ENCODE measurements at places on chromosomes 11 and 22.
A peak's percentile ranks its signal among the peaks of the same experiment; 100 is the strongest.

GRCh38 chr11:79648766-79649520 is 208.1 kb upstream of the TENM4 start:
- DNase-seq: no peak

DNA sequence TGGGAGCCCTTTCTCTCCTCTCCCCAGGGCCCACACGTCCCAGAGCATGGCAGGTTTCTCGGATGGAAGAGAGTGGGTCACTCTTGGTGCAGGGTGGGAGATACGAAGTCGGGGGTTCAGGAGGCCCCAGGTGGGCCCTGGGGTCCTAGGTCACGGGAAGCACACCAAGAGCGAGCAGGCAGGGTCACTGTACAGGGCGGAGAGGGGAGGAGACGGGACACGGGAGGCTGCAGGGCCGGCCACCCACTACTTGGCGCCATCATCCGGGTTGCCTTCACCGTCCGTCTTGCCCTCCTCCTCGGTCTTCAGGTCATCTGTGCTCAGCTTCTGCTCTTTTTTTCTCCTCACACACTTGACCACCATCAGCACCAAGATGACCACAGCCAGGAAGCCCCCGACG is 9.8 kb downstream of the SCN2B start:
- no peak for DNase-seq

GRCh38 chr11:5818245-5818886 is 9.6 kb downstream of the OR52N2 start:
- DNase-seq: no peak

GRCh38 chr22:27474112-27474571 is 327.4 kb downstream of the MN1 start:
- no peak for DNase-seq

GRCh38 chr11:63567044-63567840 is 4.1 kb upstream of the PLAAT2 start:
- DNase-seq: no peak

- no peak for DNase-seq
Measured at GRCh38 chr11:110059706-110060463, 33.3 kb upstream of the ZC3H12C start.

- no peak for DNase-seq
Measured at GRCh38 chr11:35030716-35031213, 108.2 kb upstream of the CD44 start.

- DNase-seq: no peak
Measured at GRCh38 chr22:48254311-48254873, 1491.9 kb downstream of the TBC1D22A start.

DNA sequence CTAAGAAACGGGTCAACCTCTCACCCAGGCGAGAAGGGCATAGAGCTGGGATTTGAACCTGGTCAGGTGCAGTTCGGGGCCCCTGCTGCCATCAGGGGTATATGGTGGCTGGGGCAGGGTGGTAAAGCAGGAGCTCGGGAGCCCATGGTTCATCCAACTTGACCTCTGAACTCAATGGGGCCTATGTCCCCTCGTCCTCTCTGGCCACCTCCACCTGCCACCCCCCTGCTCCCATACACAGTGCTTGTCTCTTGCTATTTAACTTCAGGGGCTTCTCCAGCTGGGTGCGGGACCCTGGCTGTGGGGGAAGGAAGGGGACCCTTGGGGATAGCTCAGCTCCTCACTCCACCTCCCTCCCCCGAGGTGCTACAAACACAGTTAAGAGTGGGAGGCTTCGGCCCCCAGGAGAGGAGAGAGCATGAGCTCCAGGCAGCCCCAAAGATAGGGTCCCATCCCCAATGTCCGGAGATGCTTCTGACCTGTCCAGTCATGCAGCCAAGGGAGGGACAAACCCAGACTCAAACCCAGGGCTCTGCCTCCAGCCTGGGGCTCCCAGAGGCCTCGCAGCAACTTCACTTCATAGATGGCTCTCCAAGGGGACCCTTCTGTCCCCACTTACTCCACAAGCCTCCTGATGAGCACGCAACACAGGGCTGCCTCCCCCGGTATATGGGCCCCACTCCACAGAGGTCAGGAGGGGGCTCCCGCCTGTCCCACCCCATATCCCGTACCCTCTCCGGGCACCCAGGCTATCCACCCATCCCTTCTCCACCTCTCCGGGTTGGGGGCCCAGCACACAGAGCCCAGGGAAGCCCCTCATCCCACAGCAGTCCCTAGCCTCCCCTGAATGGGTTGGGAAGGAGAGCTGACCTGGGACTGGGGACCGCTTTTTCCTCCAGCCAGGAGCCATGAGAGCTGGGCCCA is 712 bp downstream of the IL2RB start:
- no peak for DNase-seq

DNA sequence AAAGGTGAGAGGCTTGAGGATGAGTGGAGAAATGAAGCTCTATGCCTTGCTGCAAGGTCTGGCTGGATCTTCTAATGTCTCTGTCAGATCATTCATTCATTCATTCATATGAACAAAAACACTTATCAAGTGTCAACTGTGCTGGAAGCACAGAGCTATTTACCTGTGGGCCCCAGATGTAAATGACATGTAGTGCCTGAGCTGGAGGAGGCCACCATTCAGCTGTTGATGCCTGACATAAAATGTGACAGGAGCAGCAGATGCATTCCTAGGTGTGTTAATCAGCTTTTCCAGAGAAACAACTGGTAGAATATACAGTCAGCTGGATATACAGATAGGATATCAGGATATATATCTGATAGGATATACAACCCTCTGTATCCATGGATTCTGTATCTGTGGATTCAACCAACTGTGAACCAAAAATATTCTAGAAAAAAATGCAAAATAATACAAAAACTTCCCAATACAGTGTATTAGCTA is 44.5 kb downstream of the TSPAN18 start:
- no peak for DNase-seq

- no peak for DNase-seq
Measured at GRCh38 chr11:10392095-10393079, 62.7 kb upstream of the AMPD3 start.

DNA sequence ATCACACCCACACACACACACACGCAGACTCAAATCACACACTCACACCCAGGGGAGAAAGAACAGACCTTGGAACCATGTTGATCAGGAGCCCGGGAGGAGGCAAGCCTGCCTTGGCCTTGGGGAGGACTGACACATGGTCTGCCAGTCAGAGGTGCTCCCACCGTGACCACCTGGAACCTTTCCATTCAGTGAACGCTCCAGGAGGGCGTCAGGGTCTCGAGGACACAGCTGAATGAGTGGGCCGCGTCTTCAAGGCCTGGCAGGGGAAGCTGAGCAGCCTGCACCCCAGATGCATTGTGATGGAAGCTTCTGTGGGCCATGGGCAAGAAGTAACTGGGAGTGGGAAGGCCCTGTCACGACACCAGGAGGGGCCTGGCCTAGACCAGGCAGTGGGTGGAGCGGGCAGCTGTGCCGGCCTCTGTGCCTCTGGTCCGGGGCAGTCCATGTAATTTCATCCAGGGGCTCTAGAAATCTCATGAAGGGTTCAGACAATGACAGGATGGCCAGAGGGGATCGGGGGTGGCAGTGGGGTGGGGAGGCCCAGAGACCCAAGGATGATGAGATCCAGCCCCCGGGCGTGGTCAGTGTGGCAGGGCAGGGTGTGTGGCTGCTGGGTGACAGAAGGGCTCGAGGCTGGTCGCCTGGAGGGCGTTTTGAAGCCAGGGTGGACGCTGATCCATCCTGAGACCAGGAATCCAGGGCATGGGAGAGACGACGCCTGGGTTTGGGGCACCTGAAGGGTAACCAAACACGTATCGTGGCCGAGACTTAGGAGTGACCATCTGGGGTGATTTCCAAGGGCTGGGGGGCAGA is 53.7 kb downstream of the IGF2 start:
- no peak for DNase-seq

- DNase-seq: no peak
Measured at GRCh38 chr11:89477175-89477574, 14.0 kb downstream of the NOX4 start.

DNA sequence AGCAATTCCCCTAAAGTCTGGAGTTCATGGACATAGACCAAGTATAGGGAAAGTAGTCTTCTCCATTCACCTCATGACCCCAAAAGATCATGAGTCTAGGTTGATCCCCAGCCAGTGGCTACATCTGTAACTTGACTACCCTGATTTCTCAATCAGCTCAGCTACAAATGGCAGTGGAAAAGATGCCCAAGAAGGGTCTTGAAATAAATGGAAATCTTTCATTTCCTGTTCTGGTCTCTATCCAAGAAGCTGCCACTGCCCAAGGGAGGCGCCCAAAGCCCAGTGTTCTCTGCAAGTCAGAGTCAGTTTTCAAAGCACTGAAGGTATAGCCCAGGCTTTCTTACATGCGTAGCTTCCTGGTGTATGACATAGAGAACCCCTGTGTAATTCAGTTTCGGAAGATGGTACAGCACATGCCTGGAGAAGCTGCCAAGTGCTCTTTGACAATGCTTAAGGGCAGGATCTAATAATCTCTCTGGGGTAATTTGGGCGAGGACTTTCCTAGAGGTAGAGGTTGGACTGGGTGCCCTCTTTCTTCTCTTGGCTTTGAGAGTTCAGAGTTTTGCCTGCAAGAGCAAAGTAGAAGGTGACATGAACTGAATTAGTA is 101.1 kb downstream of the ADAMTS15 start:
- no peak for DNase-seq

GRCh38 chr11:289712-290620 is 1.0 kb downstream of the PGGHG start:
- DNase-seq: no peak

- DNase-seq: no peak
Measured at GRCh38 chr11:69524991-69525411, 43.5 kb downstream of the LINC01488 start.

DNA sequence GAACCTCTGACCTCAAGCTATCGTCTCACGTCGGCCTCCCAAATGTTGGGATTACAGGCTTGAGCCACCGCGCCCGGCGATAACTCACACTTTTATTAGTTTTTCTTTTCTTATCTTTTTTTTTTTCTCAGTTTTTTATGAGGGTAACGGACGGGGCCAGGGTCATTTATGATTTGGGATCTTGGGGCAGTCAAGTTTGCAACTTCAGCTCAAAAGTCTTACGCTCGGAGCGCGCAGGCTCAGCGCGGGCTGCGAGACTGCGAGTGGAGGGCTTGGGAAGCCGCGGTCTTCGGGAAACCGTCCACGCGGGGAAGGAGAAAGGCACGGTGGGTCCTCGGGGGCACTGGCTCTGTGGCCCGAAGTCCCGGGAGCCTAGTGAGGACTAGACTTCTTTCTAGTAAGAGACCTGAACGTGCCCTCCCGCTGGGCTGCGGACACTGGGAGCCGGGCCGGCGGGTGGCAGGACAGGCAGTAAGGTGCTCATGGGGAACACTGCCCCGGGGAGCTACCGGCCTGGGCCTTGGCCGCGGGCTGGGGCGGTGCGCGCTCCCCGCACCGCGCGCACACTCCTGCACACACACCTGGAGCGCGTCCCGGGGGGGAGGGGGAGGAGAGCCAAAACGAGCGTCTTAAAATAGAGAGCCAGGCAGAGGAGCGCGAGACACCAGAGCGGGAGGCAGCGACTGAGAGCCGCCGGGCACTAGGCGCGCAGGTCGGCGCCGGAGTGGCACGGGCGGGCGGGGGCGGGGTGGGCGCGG is 476 bp upstream of the BARX2 start:
- no peak for DNase-seq

GRCh38 chr11:111408789-111409727 is 30.0 kb upstream of the POU2AF1 start:
- DNase-seq: no peak

DNA sequence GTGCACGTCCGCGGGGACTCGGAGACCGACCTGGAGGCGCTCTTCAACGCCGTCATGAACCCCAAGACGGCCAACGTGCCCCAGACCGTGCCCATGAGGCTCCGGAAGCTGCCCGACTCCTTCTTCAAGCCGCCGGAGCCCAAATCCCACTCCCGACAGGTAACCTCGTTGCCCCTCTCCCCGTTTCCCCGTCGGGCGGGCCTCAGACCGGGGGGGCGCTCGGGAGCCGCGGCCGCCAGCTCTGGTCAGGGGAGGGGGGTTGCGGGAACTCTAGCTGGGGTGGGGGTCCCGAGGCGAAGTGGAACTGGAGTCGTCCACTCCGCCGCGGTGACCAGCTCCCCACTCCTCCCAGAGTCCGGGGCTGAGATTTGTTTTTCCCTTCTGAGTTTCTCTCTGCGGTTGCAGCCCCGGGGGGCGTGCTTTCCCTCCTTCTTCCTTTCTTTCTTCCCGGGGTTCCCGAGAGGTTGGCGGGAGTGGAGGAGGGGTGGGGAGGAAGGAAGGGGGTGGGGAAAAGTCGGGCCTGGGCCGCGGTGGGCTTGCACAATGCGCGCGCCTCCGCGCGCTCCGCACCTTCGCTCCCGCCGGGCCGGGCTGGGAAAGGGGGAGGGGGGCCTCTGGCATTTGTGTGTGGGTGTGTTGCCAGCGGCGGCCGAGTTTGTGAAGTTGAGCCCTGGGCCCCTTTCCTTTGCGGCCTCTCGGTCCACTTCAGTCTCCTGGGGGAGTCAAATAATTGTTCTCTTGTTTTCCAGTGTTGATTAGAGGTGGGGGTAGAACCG is 952 bp downstream of the YAP1 start:
- no peak for DNase-seq

GRCh38 chr22:43148581-43148980 is 2.8 kb upstream of the TSPO start:
- no peak for DNase-seq

DNA sequence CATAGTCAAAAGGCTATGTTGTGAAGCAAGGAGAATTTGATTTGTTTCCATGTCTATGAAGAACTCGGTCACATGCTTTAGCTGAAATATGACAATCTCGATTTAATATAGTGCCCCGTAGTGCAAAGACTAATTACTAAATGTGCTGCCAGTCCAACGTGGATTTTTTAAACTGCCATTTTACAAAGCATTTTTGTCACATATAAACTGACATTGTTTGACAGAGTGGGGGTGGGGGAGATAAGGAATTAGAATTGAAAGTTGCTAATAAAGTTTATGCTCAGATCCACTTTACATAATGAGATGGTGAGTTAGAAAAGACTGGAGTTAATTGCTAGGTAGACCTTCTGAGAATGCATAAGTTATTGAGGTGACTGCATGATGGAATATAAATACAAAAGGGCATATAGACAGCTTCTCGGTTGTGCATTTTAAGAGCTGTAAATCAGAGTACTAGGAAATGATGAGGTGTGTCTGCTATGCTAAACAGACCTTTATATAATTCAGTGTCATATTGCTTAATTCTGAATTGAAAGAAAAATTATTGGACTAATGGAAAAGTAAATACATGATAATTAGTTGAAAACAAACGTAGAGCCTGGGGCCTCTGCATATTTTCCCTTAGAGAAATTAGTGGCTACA is 158.9 kb upstream of the MTNR1B start:
- no peak for DNase-seq

DNA sequence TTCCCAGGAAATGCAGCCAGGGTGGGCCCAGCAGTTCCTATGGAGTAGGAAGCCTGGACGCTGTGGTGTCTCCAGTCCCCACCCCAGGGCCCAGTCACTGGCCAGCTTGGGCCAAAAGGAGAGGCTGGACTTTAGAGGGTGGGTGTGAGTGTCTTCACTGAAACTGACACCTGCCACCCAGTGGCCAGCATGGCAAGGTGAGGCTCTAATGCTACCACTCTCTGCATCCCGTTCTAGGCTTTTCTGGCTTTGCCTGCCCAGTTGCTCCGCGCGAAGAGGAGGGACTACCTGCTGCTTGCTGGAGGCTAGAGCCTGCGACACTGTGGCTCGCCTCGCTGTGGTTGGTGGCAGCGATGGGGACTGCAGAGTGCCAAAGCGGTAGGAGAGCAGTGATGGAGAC is 35.4 kb downstream of the C22orf42 start:
- DNase-seq: no peak

GRCh38 chr11:399731-400211 is 5.8 kb downstream of the PKP3 start:
- no peak for DNase-seq

- no peak for DNase-seq
Measured at GRCh38 chr11:75655605-75656004, 13.2 kb downstream of the MAP6 start.

- no peak for DNase-seq
Measured at GRCh38 chr22:28942801-28943500, 59.6 kb downstream of the ZNRF3 start.

- DNase-seq: peak; percentile 33
Measured at GRCh38 chr11:393219-394033, 583 bp upstream of the PKP3 start.
